ENCODE measurements at places on chromosomes 7 and 10. TPM values are rescaled to one million over a fixed set of nuclear protein-coding genes. Genes with fewer than 3 reads are reported as not detected.

Gene EIF3B
- total RNA-seq = 120 TPM

Gene RAMP3
- total RNA-seq = 5.7 TPM

Gene ZNF783
- total RNA-seq = 8.9 TPM

Gene WEE2
- not detected for total RNA-seq

Gene MKX
- total RNA-seq = 5.2 TPM

Gene CFAP58
- under 0.01 TPM for total RNA-seq

Gene CALML3
- not detected for total RNA-seq

Gene ASZ1
- not detected for total RNA-seq

Gene GPR146
- 5.2 TPM for total RNA-seq

Gene DEPP1
- 12.5 TPM for total RNA-seq

Gene CALHM3
- not detected for total RNA-seq

Gene CYP2C19
- not detected for total RNA-seq

Gene RUFY2
- 20.4 TPM for total RNA-seq

Gene FKBP14
- 13.0 TPM for total RNA-seq

Gene OR6B1
- total RNA-seq = not detected

Gene MTERF1
- 7.3 TPM for total RNA-seq

Gene PDZD7
- 1.0 TPM for total RNA-seq

Gene TMEM178B
- total RNA-seq = 0.52 TPM

Gene OR2A12
- total RNA-seq = not detected

Gene LBX1
- total RNA-seq = 3.1 TPM

Data from skeletal muscle tissue (tissue), 5 donors.